ENCODE measurements at places on chromosomes 13 and 19.

- no peak for DNase-seq
These were observed 14.0 kb downstream of the FRY start for GRCh38 chr13:32045537-32045936.

GRCh38 chr13:108962654-108963053 is 333.2 kb downstream of the MYO16 start:
- DNase-seq = no peak

GRCh38 chr13:53001444-53002225 is 27.0 kb upstream of the OLFM4 start:
- DNase-seq = no peak

- DNase-seq = no peak
These were observed 270.1 kb downstream of the SLITRK5 start for GRCh38 chr13:87941226-87941625.

- no peak for DNase-seq
These were observed 369.9 kb upstream of the ZNF507 start for GRCh38 chr19:31975461-31975860.

GRCh38 chr19:30276011-30276882 is 95.9 kb upstream of the ZNF536 start:
- no peak for DNase-seq

DNA sequence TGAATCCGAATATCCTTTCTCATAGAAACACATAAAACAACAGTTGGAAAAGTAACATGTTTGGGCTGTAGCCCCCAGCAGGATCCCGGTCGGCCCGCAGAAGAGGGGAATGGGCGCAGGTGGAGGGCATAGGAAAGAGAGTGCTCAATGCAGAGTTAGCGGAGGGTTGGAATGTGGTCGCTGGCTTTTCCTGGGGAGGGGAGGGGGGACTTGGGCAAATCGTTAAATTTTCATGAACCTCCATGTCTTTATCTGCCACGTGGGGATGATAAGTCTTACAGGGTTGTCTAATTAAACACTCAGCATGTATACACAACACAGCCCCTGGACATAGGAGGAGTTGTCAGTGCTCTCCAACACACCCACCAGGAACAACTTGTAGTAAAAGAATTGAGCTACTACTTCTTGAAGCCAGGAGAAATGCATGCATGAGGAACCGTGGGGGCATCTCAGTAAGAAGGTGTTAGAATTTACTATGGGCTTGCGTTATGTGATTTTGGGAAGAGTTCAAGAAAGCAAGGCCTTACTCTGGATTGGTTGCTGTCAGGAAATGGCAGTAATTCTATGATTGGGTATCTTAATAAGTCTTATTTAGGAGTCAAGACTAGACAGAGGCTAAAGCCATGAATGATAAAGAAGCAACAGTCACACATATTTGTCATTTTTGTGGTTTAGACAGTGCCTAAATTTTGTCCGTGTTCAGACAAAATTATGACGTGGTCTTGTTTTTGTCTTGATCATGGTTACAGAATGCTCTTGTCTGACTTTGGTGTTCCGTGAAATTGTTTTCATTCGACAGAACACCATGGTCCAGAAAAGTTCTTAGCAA is 671 bp upstream of the SLC46A3 start:
- DNase-seq = no peak

GRCh38 chr19:33199441-33200265 is 5.5 kb downstream of the LRP3 start:
- no peak for DNase-seq

- DNase-seq = no peak
These were observed 2.2 kb downstream of the ACP7 start for GRCh38 chr19:39086386-39086785.

DNA sequence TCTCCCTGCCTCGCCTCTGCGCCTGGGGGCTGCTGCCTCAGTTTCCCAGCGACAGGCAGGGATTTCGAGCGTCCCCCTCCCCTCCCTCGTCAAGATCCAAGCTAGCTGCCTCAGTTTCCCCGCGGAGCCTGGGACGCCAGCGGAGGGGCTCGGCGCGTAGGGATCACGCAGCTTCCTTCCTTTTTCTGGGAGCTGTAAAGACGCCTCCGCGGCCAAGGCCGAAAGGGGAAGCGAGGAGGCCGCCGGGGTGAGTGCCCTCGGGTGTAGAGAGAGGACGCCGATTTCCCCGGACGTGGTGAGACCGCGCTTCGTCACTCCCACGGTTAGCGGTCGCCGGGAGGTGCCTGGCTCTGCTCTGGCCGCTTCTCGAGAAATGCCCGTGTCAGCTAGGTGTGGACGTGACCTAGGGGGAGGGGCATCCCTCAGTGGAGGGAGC is 722 bp upstream of the ICAM1 start:
- DNase-seq = peak; percentile 72

- no peak for DNase-seq
These were observed 20.8 kb downstream of the RASA3 start for GRCh38 chr13:114111577-114111976.

- DNase-seq = peak; percentile 32
These were observed 575 bp downstream of the SHFL start for GRCh38 chr19:10086591-10087192.

GRCh38 chr13:28410096-28410495 is 84.8 kb downstream of the FLT1 start:
- DNase-seq = no peak

GRCh38 chr19:40370997-40371801 is 18.8 kb downstream of the HIPK4 start:
- DNase-seq = no peak

DNA sequence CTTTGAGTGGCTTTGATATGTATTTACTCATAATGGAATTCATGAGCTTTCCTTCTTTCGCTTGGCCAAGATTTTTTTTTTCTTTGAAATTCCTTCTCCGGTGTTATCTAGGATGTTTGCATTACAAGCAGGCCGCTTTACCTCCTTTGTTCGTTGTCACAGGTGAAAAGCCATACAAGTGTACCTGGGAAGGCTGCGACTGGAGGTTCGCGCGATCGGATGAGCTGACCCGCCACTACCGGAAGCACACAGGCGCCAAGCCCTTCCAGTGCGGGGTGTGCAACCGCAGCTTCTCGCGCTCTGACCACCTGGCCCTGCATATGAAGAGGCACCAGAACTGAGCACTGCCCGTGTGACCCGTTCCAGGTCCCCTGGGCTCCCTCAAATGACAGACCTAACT is 16.7 kb downstream of the KLF5 start:
- DNase-seq = no peak

GRCh38 chr13:73060251-73061160 is 1.7 kb downstream of the KLF5 start:
- DNase-seq = no peak

- no peak for DNase-seq
These were observed 38.7 kb downstream of the BRCA2 start for GRCh38 chr13:32354040-32354439.

- no peak for DNase-seq
These were observed 112.1 kb downstream of the DLEU7 start for GRCh38 chr13:50731400-50731799.

DNA sequence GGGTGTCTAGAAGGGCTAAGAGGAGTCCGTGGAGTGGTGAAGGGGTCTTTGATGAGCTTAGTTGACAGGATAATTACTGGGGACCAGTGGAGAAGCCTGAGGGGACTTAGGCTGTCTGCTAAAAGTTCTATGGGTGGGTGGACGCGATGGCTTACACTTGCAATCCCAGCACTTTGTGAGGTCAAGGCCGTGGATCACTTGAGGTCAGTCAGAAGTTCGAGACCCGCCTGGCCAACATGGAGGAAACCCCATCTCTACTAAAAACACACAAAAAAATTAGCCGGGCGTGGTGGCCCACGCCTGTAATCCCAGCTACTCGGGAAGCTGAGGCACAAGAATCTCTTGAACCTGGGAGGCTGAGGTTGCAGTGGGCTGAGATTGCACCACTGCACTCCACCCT is 2.8 kb upstream of the GSK3A start:
- no peak for DNase-seq

- DNase-seq = no peak
These were observed 7.7 kb downstream of the TECR start for GRCh38 chr19:14536926-14537692.

- DNase-seq = no peak
These were observed 11.8 kb downstream of the TGFB1 start for GRCh38 chr19:41341669-41342490.

DNA sequence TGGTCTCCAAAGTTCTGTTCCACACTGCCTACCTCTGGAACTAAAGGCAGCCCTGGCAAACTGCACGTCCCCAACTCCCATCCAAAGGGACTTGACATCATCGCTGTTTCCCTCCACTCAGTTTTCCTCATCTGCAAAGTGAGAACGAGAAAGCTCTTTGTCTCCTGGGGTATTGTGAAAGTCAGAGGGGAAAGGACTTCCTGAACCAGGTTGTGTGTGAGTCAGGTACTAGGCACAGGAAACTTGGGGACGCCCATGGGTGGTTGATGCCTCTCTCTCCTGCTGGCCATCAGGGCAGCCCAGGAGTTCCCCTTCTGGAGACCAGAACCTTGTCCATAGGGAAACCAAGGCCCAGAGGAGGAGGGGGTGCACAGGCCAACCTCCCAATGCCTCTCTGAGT is 4.7 kb downstream of the CRLF1 start:
- no peak for DNase-seq

DNA sequence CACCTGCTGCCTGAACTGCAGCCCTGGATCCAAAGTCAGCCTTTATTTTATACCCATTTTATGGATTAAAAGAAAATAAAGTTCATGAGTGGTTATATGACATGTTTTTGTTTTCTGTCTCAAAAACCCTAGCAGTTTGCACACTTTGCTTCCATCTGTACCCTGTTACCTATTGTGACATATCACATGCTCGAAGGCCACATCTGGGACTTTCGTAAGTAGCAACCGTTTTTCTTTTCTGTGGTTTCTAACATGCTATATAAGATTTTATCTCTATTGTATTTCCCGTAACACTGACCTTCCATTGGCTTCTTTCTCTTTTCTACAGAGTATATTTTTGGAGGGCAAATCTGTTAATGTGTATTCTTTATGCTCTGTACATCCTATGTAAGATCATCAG is 1007.2 kb downstream of the PCDH9 start:
- no peak for DNase-seq

DNA sequence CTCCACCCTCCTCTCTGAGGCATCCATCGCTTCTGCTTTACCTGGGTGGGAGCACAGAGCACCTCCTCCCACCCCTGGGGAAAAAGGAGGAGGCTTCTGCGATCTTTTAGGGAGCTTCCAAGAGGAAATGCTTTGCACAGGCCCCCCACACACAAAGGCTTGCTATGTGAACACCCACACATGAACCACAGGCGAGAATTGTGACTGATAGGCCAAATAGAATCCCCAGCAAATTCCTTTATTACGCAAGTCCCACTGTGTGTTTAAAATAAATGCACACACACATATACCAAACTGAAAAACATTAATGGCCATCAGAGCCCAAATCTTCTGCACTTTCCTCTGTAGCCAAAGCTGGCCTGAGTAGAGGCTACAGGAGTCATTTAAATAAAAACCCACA is 50.6 kb downstream of the HSPH1 start:
- no peak for DNase-seq

DNA sequence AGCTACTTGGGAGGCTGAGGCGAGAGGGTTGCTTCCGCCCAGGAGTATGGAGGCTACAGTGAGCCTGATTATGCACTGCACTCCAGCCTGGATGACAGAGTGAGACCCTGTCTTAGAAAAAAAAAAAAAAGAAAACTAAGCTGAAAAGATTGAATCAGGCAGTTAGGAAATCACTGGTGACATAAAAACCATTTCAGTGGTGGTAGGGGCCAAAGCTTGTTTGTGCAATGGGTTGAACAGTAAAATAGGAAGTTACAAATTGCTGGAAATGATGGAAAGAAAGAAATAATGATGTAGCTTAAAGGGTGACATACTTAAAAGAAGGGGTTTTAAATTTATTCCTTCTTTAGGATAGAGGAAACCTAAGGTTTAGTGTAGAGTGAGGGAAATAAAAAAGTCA is 4.8 kb upstream of the OXGR1 start:
- no peak for DNase-seq

- DNase-seq = no peak
These were observed 38.4 kb upstream of the RCBTB2 start for GRCh38 chr13:48571126-48571913.

- DNase-seq = no peak
These were observed 58.1 kb upstream of the MYCBP2 start for GRCh38 chr13:77384999-77385398.

DNA sequence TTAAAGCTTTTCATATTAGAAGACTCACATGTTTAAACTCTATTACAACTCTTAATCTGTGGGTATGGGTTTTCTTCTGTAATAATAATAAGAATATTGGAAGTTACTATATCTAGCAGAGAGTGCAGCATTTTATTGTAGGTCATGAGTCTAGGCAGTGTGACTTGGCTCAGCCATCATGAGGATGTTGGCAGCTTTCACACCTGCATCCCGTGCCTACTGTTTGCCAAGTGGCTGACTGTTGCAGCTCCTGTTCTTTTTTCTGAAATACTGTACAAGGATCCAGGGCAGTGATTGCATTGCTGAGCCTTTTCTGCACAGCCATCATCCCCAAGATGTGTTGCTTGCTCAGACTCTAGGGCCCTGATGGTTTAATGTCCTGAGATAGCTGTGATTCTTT is 47.4 kb downstream of the MTUS2 start:
- no peak for DNase-seq

DNA sequence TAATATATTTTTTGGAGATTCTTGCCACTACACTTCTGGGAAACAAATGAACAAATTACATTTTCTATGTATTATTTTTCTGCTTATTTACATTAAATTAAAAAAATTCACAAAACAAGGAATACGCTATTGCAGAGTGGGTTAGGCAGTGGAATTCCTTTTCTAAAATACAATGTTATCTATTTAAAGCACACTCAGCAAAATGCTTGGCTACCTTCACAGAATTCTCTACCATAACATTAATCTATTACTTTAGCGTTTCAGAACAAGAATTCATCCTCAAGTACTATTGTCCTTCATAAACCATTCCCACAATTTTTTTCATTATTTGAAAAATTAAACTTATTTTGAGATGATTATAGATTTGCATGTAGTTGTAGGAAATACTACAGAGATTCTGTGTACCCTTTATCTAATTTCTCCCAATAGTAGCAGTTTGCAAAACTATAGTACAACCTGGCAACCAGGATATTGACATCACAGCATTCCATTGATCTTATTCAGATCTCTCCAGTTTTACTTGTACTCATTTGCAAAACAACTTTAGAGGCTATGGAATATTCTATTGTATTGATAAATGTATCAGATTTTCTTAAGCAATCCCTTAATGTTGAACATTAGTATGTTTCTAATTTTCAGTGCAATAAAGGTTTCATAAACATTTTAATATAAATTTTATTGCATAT is 120.9 kb downstream of the DLEU7 start:
- DNase-seq = no peak

DNA sequence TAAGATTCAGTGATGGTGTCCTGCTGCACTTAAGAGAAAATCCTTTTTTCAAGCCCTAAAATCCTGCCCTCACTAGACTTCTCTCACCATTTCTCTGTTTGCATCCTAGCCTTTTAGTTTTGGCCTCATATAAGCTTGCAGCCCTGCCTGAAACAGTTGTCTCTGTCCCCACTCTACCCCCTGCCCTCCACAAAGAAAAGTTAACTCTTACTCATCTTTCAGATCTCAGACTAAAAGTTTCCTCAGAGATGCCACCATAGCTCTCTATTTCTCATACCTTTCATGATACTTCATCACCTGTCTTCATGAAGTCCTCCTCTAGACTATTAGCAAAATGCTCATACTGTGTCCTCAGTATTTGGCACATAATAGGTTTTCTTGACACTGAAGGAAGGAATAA is 33.1 kb downstream of the ITM2B start:
- DNase-seq = no peak

GRCh38 chr13:96662036-96662435 is 332.2 kb downstream of the OXGR1 start:
- no peak for DNase-seq
